ENCODE measurements at places on chromosomes 2 and 18.

GRCh38 chr18:56115071-56116015 lies 523.0 kb downstream of the TXNL1 start:
- DNase-seq, result no peak

GRCh38 chr2:106332054-106332453 lies 136.2 kb downstream of the RGPD3 start:
- DNase-seq, result no peak

DNA sequence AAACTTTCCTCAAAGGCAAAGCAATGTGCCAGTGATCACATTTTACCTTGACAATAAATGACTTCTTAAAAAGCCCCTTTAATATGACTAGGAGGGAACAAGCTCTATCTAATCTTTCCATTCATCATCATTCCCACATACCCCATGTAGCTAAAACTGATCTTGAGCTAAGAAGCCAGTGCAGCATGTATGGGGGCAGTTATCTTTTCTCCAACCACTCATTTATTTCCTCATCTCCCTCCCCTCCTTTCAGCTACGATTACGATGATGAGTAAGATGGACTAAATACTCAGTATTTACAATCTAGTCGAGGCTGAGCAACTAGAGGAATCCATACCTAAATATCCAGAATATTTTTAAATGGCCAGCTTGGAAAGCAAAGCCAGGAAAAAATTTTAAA lies 35.5 kb downstream of the PNO1 start:
- DNase-seq, result no peak

- no peak for DNase-seq
These were observed 2.9 kb upstream of the RRM2 start for GRCh38 chr2:10119601-10120157.

DNA sequence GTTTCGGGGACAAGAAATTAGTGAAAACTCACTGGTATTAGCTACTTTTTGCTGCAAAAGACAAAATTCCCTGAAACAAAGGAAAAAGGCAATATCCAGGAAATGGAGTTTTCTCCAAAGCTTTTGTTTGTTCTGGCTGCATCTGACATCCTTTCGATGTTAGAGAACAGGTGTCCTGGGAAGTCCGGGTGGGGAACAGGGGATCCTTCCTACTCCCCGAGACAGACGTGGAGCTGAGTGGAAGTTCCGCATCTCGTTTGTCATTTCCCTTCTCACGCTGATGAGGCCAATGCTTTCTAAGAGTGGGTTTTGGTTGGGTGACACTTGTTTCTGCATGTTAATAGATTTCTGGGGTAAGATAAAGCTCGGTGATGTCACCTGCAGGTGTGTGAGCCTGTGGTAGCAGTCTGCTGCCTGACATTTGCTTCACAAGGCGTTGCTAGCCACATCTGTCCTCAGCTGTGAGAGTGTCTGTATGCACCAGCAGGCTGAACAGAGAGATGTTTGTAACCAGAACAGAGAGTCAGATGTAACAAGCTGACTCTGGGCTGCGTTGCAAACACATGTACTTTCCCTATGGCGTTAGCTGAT lies 125.9 kb downstream of the ACOXL start:
- peak; percentile 46 for DNase-seq

GRCh38 chr2:206776432-206776831 lies 11.0 kb downstream of the FASTKD2 start:
- DNase-seq, result no peak

GRCh38 chr2:99710721-99711120 lies 220.9 kb upstream of the REV1 start:
- DNase-seq, result no peak

- no peak for DNase-seq
These were observed 58.4 kb upstream of the ACKR3 start for GRCh38 chr2:236511266-236511665.

- no peak for DNase-seq
These were observed 208.8 kb upstream of the NCKAP5 start for GRCh38 chr2:133776936-133777573.

DNA sequence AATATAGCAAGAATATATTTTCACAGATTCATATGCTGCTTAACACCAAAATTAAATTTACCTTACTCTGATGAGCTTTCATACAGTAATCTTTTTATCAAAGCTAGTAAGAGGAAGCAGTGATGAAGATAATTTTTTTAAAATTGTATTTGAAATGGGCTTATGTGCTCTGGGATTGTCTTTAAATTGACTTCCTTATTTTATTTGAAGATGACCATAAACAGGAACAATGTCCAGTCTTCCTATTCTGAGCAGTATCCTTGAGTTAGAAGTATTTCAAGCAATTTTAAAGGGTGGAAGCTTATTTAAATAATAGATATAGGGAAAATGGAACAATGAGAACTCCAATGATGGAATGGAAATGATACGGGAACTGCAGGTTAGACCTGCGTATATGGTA lies 211.6 kb downstream of the MCFD2 start:
- DNase-seq, result no peak

- DNase-seq, result no peak
These were observed 23.1 kb downstream of the CYP27C1 start for GRCh38 chr2:127196998-127197397.

GRCh38 chr18:55323051-55323994 lies 264.7 kb downstream of the TCF4 start:
- no peak for DNase-seq

GRCh38 chr18:12155996-12156395 lies 62.4 kb downstream of the ANKRD62 start:
- DNase-seq, result no peak

DNA sequence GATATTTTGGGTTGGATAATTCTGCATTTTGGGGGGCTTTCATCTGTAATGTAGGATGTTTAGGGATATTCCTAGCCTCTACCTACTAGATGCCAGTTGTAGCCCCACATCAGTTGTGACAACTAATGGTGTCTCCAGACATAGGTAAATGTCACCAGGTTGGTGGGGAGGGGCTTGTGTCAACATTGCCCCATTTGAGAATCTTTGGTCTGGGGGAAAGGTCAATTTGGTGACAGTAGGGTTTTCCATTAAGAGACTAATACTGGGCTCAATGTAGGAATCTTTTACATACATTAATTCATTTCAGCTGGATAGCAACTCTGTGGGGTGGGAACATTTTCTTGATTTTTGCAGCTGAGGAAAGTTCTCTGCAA lies 6.6 kb upstream of the AFTPH start:
- DNase-seq, result no peak

DNA sequence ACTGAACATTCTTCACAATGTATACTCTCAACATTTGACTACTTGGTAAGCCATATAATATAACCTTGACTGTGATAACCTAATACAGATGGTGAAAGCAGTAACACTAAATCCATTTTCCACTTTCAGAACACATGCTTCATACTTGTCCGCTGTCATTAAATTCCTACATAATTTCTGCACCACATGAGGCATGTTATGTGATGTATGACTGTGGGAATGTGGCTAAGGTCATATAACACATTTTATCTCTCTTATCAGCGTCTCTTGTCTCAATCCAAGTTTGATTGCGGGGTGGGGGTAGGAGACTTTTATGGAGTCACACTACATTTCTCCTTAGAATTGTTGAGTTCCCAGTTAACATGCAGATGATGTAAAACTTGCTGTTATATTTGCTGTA lies 110.9 kb downstream of the MTCL1 start:
- DNase-seq, result no peak

DNA sequence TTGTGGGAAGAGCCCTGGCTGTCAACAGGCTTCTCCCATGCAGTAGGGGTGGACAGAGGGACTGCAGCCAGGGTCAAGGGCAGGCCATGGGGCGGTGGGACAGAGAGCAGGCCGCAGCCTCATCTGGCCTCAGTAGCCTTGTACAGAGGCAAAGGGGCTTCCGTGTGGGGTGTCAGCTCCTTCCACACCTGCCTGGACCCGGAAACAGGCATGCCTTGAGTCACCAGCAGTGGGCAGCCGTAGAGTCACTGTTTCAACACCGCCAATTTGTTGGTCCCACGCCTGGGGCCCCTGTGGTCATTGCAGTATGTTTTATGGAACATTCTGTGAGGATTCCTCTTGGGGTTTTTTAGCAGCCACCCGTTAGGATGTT lies 173.0 kb downstream of the SMAD7 start:
- no peak for DNase-seq

- no peak for DNase-seq
These were observed 227.5 kb downstream of the TTC32 start for GRCh38 chr2:19674051-19675002.

DNA sequence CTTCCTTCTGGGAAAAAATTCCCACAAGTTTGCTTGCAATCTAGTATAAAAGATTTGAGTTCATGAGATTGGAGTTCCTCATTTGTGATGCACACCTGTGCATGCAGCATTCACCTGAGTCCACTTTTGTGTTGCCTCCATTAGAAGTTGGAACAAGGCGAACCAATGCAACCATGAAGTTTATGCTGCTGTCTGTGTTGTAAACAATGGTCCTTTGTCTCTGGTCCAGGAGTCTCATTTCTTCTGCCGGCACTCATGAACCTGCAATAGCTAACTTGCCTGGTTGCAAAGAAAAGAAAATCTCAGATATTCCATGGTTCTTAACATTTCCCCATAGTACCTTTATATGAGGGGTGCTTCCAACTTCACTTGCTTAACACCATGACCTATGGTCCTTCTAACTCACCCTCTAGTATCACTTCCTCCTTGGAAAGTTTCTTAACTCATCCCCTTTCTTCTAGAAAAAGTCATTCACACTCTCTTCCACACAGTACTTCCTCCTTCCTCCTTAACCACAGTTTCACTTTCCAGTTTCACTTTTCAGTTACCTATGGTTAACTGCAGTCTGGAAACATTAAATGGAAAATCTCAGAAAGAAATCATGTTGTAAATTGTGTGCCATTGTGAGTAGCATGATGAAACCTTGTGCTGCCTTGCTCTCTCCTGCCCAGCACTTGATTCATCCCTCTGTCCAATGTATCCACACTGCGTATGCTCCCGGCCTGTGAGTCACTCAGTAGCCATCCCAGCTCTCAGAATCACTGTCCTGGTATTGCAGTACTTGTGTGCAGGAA lies 128.8 kb upstream of the TRIB2 start:
- DNase-seq, result no peak

DNA sequence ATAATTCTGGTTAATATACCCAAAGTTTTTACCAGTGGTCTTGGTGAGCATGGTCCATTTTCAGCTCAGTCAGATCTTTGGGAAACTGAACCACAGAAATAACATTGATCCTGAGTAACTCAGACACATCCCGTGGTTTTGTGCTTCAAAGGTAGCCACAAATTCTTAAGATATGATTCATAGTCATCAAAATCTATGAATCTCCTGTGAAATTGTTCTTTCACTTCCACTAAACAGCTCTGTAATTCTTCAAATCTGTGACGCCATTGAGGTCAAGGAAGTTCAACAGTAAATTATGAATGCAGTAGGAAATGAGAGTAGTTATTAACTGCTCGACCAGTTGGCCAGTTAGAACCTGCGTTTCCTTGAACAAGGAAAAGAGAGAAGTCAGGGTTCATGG lies 147.3 kb downstream of the IRS1 start:
- DNase-seq, result no peak

DNA sequence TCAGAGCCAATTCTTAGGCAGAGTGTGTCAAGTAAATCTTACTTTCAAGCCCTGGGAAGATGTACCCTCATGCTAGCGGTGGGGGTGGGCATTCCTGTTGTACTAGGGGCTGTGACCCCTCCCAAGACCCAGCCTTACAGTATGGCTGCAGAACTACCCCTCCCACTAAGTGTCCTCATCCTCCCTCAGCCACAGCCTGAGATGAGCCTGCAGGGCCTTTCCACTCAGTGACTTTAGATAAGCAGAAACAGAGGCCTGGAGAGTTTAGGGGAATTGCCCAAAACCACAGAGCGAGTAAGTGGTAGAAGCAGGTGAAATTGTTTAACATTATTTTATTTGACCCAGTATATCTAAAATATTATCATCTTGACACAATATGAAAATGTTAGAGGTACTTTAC lies 36.6 kb downstream of the TTC32 start:
- no peak for DNase-seq
